Activated CD4-positive, alpha-beta T cell treated with anti-CD3 and anti-CD28 coated beads for 24 hours (primary cell): ENCODE measurements at places on chromosomes 6 and 20.

GRCh38 chr6:158389193-158389919, 77.1 kb downstream of the TULP4 start:
- no peak for DNase-seq

DNA sequence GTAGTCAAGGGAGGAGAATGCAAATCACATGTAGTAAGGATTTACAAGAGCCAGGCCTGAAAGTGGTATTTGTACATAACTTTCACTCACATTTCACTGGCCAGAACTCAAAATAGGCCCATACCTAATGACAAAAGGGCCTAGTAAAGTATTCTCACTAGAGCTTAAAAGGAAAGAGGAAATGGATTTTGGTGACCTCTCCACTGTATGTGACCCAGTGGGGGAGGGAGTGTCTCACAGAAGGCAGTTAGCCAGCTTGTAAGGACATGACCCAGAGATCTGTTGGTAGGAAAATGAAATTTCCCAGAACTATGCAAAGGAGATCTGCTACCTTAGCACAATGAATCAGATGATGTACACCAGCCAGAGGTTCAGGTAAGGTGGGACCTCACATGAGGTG, 124.4 kb downstream of the PTPRT start:
- DNase-seq: no peak

- no peak for DNase-seq
These were observed 10.7 kb downstream of the PSMG4 start for GRCh38 chr6:3269281-3269975.

DNA sequence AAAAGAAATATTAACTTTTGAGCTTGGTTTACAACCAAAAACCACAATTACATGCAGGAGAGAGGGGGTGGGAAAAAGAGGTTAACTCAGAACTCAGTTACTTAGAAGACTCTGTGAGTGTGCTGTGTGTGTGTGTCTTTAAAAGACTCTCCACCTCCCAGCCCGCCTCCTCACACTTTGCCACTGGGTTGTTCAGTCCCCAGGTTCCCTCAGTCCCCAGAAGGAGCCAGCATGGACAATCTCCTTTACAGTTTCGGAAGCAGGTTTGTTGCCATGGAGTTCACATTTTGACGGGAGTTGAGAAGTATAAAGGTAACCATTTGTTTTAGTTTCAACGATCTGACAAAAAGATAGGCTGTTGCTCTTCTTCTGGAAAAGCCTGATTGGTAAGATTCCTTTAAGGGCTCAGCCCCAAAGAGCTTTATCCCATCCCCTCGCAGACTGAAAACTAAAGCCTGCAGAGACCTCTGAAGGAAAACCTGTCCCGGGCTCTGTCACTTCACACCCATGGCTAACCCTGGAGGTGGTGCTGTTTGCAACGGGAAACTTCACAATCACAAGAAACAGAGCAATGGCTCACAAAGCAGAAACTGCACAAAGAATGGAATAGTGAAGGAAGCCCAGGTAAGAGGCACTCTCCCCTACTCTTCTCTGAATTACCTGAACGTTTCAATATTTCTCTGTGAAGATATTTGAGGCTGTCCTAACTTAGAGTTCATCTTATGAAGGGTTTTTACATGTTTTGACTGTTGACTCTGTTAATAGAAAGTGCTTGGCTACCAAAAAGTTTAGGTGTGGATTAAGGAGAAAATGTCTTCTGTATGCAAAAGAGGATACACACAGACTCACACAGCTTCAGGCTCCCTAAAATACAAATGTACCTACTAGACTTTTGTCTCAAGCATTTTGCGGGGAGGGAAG, at the start of gene SPTLC3:
TSS of gene SPTLC3 (plus strand) at position 212 of the 921 bp plus-strand sequence. CDS start at position 508, 296 bp downstream.
- no peak for DNase-seq

- no peak for DNase-seq
These were observed 72.3 kb upstream of the CCN2 start for GRCh38 chr6:132023490-132023889.

GRCh38 chr20:63136296-63136695, 79.6 kb downstream of the YTHDF1 start:
- DNase-seq: no peak

GRCh38 chr6:43636308-43636659, 644 bp downstream of the MAD2L1BP start:
- no peak for DNase-seq

GRCh38 chr6:31317036-31317435, 39.9 kb downstream of the HLA-B start:
- no peak for DNase-seq

- no peak for DNase-seq
These were observed 41.9 kb downstream of the NHLRC1 start for GRCh38 chr6:18080544-18080943.

- DNase-seq: no peak
These were observed 6.7 kb downstream of the PRDM13 start for GRCh38 chr6:99613409-99613704.

- no peak for DNase-seq
These were observed 4.6 kb downstream of the PTPRK start for GRCh38 chr6:128515550-128516513.

DNA sequence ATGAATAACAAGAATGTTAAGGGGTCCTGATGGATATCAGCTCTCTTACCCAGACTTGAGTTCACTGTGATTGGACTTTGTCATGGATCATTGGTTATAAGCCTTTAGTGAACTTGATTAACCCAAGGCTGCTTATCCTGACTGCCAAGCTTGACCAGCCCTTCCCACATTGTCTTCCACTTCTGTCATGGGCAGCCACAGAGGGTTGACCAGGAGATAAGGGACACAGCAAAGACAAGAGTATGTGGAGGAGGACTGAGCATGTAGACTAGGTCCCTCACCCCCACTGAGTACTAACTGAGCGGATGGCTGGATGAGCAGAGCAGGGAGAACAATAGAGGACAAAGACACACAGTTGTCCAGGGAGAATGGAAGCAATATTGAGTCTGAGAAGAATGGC, 52.5 kb downstream of the FAXC start:
- DNase-seq: no peak

DNA sequence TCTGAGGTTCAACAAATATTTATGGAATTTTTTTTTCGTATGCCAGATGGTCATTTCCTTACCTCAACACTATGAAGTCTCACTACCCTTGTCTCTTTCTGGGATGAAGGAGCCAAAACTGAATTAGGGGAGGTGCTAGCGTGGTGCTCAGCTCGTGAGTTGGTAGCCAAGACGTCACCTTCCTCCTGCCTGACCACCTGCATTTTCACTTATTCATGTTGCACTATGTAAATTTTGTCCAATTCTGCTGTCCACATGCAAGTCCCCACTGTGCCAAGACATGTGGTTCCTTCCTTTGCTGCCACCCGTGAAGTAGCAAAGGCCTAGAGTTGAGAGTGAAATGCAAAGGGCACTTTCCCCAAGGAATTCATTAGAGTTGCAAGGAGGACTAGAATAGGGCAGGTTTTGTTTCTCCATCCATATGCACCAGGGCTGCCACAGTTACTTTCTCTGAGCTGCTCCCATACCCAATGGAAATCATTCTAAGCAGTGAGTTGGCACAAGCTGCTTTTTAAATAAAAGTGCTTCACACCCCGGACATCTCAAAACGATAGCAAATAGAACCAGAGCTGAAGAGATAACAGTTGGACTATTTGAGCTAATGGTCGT, 591.3 kb upstream of the NOX3 start:
- no peak for DNase-seq

DNA sequence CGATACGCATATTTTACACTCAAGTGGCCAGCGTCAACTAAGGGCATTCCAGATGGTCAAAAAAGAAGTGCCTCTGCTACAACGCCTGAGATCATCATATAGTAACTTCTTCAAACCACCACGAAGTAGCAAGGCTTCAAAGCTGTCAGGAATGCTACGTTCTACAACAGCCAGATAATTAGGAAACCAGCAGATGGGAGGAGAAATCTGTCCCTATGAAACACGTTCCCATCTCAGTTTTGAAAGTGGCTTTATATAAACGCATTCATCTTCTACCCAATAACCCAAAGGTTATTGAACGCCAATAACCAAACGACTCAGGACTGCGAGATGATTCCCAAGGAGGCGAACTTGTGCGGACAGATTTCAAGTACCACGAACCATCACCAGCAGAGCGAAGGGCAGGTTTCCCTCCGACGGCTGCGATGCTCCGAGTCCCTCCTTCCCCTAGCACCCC, 1.2 kb downstream of the ABHD12 start:
- no peak for DNase-seq

DNA sequence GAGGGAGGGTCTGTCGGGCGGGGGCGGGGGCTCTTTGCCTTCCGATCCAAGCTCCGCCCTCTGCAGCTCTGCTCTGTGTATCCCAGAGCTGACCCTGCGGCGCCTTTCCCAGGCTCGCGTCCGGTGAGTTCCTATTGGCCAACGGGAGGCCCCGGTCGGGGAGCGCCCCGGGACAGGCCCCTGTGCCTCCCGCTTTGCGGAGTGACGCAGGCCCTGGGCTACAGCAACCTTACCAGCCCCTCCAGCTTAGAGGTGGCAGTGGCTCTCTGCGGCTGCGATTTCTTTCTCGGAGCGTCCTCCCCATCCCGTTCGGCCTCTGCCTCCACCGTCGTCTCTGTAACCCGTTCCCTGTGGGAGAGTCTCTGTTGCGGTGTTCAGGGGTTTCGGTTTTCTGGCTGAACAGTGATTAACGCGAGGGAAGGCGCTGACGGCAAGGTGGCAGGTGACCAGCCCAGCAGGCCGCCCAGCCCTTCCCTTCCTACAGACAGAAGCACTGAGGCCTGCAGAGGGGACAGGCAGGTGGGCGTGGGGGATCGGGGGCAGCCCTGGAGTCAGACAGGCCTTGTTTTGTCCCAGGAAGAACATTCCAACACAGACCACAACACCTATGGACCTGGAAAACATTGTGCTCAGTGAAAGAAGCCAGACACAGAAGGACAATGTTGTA, 18.1 kb upstream of the CEBPB start:
- DNase-seq: no peak

DNA sequence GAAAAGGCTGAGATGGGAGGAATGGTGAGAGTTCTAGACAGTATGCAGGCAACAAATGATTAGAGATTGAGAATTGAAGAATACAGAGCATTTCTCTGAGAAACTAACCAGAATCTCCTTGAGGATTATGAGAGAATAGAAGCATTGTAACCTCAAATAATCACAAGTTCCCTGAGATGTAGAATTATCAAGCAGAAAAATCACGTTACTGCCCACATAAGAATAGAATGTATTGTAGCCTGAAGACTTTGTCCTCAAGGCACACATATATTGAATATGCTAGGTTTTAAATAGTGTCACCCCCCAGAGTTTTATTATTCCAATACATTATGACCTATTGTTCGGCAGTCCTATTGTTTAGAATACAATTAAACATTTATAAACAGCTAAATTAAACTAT, 57.2 kb downstream of the CNKSR3 start:
- DNase-seq: no peak

- no peak for DNase-seq
These were observed 82.2 kb downstream of the GPR63 start for GRCh38 chr6:96755096-96755495.

DNA sequence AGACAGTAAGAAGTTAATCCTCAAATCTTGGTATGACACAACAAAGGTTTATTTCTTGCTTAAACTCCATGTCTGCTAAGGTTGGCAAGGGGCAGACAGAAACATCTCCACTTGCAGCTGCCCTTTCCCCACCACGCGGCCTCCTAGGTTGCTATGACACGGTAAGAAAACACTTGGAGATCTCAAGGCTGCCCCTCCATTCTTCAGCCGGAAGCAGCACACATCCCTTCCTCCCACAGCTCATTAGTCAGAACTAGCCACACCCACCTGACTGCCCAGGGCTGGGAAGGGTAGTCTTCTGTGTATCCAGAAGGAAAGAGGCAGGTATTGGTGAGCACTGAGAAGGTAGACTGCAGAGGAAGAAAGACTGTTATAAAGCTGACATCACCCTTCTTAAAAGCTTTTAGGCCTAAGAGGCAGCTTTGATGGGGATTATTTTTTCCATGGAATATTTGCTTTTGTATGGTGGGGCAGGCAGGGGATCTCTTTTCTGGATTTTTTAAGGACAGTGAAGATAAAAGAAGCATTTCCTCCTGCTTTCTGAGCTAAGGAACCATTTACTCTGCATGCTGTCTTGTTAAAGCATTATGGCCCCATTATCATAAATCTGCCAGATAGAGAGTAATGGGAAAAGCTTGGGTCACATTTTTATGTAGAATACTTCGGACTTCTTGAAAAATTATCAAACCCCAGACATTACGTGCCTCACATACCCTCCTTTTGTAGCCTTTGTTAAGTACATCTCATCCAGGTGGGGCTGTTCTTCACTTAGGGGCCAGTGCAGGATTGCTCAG, 41.6 kb downstream of the MRAP2 start:
- DNase-seq: no peak

DNA sequence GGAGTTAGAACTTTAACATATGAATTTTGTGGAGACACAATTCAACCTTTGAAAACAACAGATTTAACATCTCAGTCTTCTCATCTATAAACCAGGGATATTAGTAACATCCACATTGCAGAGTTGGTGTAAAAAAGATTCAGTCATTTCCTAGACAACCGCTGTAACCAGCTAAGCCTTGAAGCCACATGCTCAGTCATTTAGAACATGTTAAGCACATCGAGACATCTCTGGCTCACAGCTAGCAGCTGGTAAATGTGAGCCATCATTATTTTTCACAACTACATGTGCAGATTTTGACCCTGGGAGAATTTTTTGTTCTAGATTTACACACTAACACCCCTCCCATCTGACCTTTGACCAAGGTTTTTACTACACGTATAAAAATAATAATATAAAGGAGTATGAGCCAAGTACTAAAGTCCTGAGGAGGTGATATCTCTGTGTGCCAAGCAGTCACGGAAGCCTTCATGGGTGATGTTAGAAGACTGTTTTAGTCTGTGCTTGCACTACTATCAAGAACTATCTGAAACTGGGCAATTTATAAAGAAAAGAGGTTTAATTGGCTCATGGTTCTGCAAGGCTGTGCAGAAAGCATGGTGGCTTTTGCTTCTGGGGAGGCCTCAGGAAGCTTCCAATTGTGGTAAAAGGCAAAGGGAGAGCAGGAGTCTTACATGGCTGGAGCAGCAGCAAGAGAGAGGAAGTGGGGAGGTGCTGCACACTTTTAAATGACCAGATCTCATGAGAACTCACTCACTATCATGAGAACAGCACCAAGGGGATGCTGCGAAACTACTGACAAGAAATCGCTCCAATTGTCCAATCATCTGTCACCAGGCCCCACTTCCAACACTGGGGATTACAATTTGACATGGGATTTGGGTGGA, 48.7 kb upstream of the IL20RA start:
- no peak for DNase-seq

DNA sequence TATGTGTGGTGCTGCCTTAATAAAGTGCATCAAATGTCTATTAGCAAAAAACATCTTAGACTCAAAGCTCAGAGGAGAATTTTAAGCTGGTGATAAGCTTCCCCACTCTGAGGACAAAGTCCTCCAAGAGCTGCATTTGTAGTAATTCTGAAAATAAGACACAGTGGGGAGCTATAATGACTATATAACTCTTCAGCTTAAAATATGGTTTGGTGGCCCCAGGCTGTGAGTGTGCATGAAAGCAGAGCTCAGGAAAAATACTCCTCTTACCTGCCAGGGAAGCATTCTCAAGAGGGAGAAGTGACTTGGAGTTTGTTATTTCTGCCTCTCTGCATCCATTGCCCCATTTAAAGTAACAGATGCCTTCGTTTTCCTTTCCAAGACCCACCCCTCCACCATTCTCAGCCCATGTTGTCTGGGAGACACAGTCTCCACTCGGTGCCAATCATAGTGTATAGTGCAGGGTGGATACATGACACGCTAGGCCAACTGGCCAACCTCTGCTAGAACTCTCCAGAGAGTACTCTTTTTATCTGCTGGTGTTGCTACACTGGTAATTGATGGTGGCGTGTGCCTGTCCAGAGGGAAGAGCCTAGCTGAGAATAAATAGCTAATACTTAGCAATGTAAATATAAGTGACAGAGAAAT, 229.2 kb downstream of the PHF3 start:
- DNase-seq: no peak
